H4 (cell line): ENCODE measurements at places on chromosomes 16 and 17.

DNA sequence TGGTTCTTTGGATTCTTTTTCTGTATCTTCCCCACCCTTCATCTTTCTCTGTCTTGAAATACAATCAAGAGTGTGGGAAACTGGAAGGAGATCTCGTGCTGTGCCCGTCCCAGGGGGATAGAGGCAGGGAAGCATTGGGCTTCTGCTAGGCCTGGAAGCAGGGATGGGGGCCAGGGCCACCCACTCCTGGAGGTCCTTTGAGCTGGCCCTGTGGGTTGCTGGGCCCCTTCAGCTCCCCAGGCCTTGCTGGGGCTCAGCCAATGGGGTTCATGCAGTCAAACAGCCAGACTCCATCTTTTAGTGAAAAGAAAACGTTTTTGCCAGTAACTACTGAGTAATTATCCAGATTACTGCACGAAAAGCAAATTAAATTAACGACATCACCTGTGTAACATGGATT is 67.8 kb downstream of the CCDC182 start:
- no peak for DNase-seq

- DNase-seq = peak; percentile 42
Measured at GRCh38 chr16:81601008-81601428, 156.4 kb downstream of the CMIP start.

DNA sequence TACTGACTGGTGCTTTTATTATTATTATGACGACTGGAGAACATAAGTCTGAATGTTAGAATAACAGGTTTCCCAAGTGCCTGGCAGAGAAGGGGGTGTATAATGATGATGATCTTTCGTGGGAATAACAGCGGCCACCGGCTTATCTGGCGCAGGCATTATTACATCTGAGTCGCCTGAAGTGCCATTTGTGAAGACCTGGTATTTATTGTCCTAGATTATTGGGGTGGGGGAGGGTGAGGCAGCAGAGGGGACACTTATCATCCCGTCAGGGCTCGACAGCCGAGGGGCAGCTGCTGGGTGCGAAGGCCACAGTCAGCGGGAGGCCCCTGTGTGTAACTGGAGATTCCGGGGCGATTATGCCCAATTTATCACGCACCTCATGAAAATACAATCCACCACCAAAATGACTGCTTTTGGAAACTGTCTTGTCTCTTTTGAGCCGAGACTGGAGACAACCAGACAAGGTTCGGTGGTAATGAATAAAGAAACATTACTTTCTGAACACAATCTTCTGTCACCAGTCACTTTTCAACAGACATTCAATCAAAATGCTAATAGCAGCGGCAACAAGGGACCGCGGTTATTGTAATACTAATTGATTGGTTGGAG is 199.3 kb downstream of the CCDC182 start:
- no peak for DNase-seq

DNA sequence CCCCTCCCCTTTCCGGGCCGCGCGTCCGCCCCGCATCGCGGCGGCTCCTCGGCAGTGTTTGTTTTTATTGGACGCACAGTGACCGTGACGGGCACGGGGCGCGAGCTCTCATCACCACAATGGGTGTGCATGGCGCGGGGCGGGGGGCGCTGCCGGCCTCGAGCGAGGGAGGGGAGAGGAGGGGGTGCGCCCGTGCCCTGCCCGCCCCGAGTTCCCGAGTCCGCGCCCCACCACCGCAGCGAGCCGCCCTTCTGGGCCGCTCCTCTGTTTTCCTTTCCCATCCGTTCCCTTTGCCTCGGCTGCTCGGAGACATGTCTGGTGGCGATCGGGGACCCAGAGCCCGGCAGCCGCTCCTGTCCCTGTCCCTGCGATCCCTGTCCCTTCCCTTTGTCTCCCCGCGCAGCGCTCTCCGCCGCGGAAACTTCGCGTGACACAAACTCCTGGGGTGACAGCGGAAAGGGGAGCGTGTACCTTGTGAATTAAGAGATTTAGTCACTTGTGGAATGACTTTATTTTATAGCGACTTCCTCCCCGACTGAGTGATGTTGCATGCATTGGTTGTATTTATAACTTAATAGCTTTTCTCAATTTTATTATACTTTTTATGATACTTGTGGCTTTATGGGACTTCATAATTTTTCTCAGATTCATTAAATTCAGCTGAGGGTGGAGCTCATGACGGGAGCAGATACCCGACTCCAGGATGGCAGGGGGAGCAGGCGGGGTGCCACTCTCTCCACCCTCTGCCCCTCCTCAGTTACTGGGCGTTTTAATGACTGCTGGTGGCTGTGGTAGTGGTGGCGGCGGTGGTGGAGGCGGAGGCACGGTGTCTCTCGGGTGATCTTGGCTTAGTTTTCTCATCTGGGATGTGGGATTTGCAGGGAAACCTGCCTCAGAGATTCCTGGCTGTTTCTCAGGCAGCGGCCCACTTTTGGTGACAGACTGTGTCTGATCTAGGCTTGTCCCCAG is 40.8 kb downstream of the MRM1 start:
- no peak for DNase-seq

- DNase-seq = no peak
Measured at GRCh38 chr16:87791295-87792204, 25.8 kb upstream of the KLHDC4 start.

DNA sequence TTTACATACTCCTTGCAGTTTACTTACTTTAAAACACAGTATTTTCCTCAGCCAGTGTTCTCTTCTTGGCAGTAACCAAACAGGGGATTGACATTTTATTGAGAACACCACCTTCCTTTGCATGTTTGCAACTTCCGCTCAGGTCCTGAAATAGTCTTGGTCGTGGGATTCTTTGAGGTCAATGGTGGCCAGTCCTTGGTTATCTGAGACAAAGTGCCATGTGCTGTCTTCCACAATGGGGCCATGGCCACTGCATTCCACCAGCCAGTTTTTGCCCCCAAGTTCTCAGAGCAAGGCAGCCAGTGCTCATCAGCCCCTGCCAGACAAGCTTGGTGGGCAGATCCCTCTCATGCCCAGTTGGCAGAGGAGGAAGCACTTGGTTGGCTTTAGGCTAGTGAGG is 22.9 kb downstream of the CMTM4 start:
- DNase-seq = no peak

DNA sequence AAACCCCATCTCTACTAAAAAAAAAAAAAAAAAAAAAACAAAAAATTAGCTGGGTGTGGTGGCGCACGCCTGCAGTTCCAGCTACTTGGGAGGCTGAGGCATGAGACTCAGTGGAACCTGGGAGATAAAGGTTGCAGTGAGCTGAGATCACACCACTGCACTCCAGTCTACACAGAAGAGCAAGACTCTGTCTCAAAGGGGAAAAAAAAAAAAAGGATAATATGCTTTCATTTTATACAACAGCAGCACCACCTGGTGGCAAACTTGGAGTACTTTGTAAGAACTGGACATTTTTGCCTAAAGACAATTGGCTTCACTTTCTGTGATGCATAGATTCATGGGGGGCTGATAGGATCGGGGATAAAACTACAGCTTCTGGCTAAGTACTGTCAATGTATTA is 8.5 kb downstream of the CHTF8 start:
- DNase-seq = peak; percentile 66

GRCh38 chr17:1177016-1177700 is 2.6 kb downstream of the ABR start:
- DNase-seq = no peak

DNA sequence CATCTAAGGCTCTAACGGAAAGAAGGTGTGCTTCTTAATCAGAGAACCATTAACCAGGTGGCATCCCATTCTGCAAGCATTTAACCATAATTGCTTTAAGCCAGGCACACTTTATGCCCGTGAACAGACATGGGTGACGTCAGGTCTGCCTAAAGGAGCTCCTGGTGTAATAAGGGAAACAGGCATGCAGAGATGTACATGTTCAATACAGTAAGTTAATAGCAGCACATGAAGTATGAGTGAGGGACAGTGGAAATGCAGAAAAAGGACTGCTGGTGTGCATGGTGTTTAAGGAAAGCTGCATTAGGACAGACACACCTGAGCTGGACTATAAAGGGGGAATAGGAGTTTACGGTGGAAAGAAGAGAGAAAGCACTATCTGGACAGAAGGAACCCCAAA is 18.6 kb downstream of the DYNLRB2 start:
- DNase-seq = no peak

GRCh38 chr16:87254296-87254695 is 62.9 kb downstream of the C16orf95 start:
- no peak for DNase-seq

DNA sequence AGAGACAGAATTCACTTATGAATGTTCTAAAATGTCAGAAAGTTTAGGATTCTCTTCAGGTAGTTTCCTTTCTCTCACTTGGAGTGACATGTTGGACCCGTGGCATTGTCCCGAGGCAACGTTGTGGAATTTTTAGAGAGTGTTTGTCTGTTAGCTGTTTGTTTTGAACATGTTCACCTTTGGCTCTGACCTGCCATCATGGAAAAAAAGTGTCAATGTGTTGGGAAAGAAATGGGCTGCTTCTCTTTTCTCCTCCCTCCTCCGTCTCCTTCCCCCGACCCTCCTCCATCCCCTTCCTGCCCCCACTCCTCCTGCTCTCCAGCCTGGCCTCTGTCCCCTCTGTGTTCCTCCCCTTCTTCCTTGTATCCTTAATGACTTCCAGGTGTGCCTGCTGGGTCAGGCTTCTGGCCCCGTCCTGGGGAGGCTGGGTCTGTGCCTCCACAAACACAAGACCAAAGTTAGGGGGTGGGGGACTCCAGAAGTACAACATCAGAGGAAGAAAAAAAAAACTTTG is 463.1 kb downstream of the MAF start:
- DNase-seq = no peak

DNA sequence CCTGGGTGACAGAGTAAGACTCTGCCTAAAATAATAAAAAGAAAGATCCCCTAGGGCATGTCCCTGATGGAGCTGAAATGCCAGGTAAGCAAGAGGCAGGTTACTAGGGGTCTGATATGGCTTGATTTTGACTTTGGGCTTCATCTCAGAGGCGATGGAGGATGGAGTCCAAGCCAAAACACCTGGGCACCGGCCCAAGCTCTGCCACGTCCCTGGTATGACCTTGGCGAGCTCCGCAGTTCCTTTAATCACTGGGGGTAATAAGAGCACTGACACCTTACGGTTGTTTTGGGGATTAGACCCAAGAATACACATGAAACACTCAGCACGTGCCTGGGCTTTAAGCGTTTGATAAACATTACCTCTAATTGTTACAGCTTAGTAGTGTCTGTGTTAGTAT is 350.8 kb upstream of the HSBP1 start:
- no peak for DNase-seq

- DNase-seq = no peak
Measured at GRCh38 chr17:4500191-4500571, 1.5 kb downstream of the SPNS2 start.

- no peak for DNase-seq
Measured at GRCh38 chr17:1082579-1082978, 85.7 kb downstream of the TIMM22 start.

DNA sequence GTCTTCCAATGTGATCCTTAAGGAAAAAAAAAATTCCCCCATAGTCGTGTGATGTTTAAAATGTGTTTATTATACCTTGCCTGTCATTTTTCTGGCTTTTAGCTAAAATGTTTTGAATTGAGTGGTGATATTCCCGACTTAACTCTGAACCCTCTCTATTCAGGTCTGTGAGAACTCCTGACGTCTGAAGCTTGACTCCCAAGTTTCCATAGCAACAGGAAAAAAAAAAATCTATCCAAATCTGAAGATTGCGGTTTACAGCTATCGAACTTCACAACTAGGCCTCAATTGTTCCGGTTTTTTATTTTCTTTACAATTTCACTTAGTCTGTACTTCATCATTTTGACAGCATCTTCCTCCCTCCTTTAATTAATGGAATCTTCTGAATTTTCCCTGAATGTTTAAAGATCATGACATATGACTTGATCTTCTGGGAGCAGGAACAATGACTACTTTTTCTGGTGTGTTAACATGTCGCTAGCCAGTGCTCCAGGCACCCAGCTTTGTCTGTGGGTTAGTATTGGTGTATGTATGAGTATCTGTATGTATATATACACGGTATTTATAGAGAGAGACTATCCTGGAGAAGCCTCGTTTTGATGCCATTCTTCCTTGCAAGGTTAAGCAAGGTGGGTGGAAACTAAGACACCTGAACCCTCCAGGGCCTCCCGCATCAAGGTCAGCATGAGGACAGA is 12.8 kb upstream of the HSBP1 start:
- DNase-seq = no peak

DNA sequence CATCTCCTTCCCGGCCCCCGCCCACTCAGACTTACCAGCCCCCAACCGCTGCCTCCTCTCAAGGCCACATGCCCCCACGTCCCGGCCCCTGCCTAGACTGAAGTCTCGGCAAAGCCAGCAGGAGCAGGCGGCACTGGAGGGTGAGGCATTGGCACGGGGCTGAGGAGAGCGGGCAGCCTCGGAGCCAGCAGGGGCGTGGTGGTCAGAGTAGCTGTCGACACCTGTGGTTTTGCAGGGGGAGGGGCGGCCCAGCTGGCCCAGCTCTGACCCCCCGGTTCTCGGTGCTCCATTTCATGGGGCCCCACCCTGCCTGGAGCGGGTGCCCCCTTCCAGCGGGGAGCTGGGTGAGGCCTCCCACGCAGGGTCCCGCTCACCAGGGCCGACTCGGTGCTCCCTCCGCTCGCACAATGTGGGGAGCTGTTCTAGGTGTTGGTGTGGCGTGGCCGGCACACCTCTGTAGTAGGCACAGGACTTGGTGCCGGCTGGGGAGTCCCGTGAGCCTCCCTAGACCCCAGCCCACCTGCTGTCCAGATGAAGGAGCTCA is 4.7 kb downstream of the CDH15 start:
- no peak for DNase-seq

DNA sequence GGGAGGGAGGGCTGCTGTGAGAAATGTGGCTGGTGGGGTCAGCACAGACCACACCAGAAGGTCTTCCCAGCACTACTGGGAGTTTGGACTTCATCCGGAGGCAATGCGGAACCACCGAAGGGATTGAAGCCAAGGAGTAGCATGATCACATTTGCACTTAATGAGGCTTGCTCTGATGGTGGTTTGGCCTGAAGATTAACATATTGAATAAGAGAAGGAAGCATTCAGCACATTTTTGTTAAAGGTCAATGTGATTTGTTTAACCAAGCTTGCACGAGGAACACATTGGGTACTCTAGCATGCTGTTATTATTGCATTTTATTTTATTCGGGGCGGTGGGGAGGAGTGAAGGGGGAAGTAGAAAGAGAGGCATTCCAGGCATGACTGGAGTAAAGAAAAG is 378.6 kb downstream of the UTP18 start:
- DNase-seq = no peak
